Inflammatory macrophage treated with lipopolysaccharide for 1 hour (primary cell): ENCODE measurements at places on chromosomes 2 and 18.
A peak's percentile ranks its signal among the peaks of the same experiment; 100 is the strongest.

- DNase-seq, result no peak
These were observed 61.6 kb downstream of the TRIB2 start for GRCh38 chr2:12778369-12778768.

GRCh38 chr2:156649596-156649995 is 213.4 kb downstream of the GPD2 start:
- no peak for DNase-seq

GRCh38 chr2:217108086-217108485 is 248.2 kb upstream of the TNP1 start:
- DNase-seq, result no peak

GRCh38 chr2:166293984-166294383 is 81.8 kb downstream of the SCN9A start:
- DNase-seq, result no peak

DNA sequence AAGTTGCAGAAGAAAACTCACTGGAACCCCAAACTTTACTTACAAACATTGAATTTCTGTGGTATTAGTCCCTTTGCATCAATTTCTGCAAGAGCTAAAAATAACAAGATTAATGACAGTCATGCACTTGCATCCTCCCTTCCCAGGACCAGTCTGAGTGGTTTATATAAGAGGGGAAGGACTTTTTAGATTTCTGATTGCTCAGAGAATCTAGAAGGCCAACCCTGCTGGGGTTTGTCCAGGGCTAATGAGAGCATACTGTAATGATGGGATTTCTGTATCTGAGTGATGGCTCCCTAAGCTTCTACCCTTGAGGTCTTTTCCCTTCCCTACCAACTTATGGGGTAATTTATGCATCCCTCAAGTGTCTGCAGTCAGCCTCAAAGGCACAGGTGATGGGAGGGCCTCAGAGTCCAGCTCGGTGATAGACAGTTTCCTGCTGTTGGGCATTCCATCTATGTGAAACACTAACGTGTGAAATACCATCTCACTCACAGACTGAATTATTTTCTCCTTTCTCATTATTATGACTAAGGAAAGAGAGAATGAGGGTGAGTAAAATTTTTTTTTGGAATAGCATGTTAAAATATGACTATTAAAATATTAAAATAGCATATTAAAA is 556.3 kb downstream of the RIT2 start:
- DNase-seq, result no peak

DNA sequence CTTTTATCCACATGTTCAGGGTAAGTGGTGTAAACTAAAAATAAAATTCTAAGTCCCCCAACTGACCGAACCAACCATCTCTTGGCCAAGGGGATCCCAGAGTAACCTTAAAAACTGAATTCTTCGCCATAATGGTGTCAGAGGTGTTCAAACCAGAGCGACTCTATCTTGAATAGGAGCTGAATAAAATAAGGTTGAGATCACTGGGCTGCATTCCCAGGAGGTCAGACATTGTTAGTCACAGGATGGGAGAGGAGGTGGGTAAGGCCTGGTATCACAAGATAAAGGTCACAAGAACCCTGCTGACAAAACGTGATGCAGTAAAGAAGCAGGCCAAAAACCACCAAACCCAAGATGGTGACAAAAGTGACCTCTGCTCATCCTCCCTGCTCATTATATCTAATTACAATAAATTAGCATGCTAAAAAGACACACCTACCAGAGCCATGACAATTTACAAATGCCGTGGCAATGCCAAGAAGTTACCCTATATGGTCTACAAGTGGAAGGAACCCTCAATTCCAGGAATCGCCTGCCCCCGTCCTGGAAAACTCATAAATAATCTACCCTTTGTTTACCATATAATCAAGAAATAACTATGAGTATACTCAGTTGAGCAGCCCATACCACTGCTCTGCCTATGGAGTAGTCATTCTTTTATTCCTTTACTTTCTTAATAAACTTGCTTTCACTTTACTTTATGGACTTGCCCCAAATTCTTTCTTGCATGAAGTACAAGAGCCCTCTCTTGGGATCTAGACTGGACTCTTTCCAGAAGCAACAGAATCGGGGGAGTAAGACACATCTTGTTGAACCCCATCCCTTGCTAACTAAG is 302.4 kb downstream of the STK39 start:
- no peak for DNase-seq

GRCh38 chr2:120314690-120315366 is 31.1 kb upstream of the INHBB start:
- no peak for DNase-seq

GRCh38 chr2:100588071-100588786 is 25.4 kb downstream of the PDCL3 start:
- peak; percentile 72 for DNase-seq

DNA sequence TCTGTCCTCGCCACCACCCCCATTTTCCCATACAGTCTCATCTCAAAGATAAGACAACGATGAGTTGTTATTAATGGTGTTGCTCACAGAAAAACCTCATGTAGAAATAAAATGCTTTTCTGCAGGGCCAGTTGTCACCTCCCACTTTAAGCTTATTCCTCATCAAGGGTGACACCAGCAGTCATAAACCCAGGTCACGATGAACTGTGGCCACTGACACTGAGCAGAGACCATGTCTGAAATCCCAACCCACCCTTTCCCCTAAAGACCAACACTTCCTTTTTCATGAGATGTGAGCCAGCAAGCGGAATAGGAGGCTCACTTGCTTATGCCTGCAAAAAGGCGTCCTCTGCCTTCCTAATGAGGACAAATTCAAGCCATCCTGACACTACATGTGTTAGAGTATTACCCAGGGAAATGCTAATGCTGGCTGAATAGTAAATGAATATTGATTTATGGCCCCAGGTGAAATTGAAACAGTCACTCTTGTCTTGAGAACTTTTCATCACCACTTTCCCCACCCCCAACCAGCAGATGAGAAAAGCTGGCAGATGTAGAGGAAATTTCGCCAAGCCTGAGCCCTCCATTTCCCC is 228.4 kb downstream of the MGAT5 start:
- no peak for DNase-seq

DNA sequence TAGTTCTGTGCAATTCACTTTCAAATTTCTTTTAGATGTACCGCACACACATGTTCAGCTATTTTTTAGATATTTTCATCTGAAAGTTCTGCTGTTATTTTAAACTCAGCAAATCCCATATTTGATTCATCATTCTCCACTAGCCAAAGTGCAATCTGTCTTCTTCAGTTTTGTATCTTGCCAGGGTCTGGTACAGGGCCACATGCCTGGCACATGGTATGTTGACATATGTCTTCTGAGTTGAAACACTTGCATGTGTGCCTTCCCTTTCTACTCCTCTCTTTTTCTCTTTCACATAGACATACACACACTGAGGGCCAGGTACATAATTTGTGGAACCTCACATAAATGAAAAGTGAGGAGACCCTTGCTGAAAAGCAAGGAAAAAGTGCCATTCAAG is 25.7 kb upstream of the SESTD1 start:
- no peak for DNase-seq

DNA sequence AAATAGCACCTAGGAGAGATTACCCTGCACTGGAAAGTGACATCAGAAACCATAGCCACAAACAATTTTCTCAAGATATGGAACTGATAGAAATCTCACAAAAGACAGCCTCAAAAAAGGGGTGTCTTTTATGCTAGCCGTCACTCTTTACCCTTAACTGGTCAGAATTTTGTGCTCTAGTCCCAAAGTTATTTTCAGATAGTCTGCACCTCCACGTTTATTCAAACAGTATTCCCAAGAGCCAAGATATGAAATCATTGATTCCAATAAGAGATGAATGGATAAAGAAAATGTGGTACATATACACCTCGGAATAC is 23.5 kb upstream of the PMAIP1 start:
- DNase-seq, result no peak

GRCh38 chr2:172372436-172372835 is 55.0 kb upstream of the ITGA6 start:
- DNase-seq, result no peak

- no peak for DNase-seq
These were observed 13.3 kb downstream of the MBP start for GRCh38 chr18:77119101-77119850.

DNA sequence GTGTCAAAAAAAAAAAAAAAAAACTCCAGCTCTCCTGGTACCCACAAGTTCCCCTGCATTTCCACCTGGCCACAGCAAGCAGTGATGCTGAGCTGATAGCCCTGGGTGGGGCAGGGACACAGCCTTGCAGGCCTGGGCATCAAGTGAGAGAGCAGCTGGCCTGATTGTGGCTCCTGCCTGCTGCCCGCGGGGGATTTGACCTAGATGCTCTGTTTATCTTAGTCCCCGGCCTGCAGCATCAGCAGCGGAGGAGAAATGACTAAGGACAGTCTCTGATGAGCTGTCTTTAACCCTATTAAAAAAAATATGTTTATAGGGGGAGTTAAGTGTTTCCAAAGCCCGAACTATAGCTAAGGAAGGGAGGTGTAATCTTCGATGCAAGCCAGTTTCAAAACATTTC is 102.6 kb downstream of the MTCL1 start:
- no peak for DNase-seq

- DNase-seq, result no peak
These were observed 52.7 kb upstream of the ODC1 start for GRCh38 chr2:10500601-10501361.

GRCh38 chr2:210189452-210190138 is 18.4 kb upstream of the KANSL1L start:
- no peak for DNase-seq

- no peak for DNase-seq
These were observed 42.7 kb downstream of the CIB4 start for GRCh38 chr2:26598336-26598995.

DNA sequence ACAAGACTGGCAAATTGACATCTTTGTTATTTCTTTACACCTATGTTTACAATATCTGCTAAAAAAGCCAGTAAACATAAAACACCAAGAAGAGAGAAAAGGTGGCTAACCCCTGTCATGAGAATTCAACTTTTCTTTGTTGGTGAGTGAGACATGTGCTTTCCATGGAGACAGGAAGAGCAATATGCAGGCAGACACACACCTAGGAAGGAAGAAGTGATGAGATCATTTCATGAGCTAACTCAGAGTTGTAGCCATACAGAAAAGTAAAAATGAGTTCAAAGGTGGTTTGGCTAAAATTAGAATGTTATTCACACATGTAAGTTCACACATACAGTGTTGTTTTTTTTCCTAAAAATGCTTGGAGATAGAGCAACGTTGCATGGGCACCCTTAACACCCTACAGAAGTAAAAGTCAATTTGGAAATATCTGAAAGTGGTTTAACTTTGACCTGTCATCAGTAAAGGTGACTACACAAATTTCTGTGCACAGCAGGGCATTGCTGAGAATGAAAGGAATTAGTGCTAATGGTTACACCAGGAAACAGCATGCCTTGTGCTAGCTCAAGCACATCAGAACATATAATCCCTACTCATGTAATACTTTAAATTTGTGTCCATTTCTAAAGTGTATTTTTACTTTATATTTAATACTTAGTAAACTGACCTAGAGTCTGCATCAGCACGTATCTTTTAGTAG is 557.6 kb downstream of the CBLN2 start:
- no peak for DNase-seq

DNA sequence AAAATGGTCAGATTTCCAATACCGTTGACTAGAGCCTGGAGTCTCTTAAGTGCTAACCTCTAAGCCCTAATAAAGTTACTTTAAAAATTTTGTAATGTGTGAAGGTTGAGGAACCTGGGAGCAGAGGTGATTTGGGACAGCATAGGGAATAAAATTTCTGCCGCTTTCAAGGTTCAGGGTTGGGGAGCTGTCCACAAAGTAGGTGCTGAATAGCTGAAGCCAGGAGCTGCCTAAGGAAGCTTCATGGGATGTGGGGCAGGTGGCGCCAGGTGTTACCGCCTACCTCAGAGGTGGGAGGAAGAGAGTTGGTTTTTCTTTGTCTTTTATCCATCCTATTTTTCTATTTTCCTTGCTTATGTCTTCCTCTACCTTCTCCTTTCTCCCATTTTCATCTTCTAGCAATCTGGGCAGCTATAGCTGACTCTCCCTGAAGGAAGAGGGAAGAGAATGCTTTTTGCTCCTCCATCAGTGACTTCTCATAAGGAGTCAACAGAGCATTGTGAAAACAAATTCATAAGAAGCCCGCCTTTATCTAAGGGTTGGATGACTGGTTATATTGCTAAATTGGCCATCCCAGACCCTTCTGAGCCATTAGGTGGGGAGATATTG is 178.7 kb downstream of the CLIP4 start:
- DNase-seq, result no peak

- no peak for DNase-seq
These were observed 172.1 kb upstream of the ARL4C start for GRCh38 chr2:234669001-234669400.

DNA sequence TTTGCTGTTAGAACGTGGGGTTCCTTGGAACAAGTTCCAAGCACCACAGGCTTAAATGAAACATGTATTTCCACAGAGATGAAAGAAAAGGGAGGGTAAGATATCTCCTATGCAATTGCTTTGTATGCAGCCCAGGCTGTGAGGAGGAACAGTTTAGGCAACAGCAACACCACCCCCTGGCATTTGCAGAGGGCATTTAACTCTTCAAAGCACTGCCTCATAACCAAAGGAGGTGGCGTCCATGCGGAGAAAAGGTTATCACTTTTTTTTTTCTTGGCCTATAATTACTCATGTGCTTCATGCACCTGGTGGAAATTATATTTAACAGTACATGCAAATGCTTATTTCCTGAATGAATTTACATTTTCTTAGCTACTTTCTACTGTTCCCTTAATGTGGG is 286.0 kb downstream of the LPIN1 start:
- no peak for DNase-seq

DNA sequence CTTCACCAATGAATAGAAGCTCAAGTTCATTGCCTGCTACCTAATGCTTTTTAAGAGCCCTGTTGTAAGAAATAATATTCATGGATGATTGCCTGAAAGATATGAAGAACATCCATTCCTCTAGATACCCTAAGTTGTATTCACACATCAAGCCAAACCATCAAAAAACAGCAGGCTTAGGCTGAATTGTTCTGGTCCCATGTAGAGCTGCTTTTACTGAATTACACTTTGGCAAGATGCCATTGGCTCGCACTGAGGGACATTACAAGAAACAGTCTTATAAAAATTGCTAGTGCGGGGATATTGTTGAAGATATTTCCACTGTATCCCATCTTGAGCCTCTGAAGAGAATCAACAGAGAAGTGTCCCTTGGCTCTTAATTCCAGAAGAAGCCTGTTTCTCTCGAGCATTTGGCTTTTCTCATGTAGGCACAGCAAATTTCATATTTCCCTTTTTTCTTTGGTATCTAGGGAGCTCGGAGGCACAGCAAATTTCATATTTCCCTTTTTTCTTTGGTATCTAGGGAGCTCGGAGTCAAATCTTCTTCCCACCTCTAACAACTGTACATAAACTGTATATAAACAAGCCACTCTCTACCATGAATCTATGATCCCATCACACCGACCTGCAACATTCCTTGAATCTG is 107.5 kb downstream of the COLEC12 start:
- no peak for DNase-seq

GRCh38 chr2:171319164-171319810 is 114.5 kb downstream of the METTL8 start:
- DNase-seq, result peak; percentile 57
